ENCODE measurements at places on chromosomes 1 and 21.
A peak's percentile ranks its signal among the peaks of the same experiment; 100 is the strongest.

GRCh38 chr1:49626472-49626871, 397.3 kb downstream of the AGBL4 start:
- DNase-seq = no peak

- no peak for DNase-seq
These were observed 6.1 kb upstream of the RABGAP1L start for GRCh38 chr1:174153085-174153824.

GRCh38 chr1:192066202-192066601, 92.1 kb upstream of the RGS18 start:
- DNase-seq = no peak

DNA sequence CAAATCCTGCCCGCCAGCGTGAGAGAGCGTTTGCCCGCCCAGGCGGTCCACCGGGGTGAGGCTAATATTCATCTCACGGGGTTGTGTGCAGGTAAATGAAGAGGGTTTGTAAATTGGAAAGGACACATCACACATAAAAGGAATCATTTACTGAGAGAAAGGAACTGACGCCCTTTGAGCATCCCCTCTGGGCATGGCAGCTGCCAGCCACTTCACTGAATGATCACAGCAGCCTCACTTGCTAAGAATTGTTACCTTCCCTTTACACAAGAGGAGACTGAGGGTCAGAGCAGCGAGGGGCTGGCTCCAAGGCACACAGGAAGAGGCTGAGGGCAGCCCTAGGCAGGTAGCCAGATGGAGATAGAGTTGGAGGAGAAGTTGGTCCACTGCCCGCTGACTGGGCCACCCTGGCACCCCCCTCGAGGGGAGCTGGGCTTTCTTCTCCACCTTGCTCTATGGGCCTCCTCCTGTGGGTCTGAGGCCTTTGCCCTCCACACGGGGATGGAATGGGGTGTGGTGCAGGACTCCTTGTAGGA, 96.0 kb downstream of the FOXD2 start:
- DNase-seq = no peak

- no peak for DNase-seq
These were observed at the start of gene NTRK1 for GRCh38 chr1:156860628-156861423. NTRK1 (plus strand) TSS chr1:156860865; CDS start chr1:156860935, 70 bp downstream.

DNA sequence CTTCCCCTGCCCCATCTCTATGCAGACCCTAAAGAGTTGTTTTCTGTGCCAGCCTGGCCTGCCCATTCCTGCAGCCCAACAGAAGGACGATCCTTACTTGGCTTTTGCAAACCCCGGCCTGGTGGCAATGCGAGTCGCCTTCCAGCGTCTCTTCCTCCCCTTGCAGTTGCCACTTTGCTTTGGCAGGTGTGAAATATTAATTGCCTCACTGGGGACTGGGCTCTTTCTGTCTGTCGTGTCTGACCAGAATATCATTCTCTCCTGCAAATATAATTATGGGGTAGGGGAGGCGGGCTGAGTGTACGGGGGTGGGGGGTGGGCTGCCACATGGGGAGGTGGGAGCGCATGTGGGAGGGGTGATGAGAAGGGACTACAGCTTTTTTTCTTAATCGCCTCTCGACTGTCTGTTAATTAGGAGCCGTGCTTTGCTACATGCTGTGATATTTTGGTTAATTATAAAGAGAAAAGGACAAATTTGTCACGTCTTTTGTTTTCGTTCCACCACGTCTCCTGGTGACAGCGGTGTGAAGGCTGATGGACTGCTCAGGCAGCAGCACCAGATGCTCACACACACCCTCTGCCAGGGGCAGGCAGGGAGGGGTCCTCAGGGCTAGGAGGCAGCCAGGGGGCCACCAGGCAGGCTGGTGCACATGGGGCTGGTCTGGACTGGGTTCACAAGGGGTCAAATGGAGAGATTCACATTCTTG, 80.1 kb upstream of the CD34 start:
- no peak for DNase-seq

- no peak for DNase-seq
These were observed 80.3 kb downstream of the KCNT2 start for GRCh38 chr1:196527919-196528318.

DNA sequence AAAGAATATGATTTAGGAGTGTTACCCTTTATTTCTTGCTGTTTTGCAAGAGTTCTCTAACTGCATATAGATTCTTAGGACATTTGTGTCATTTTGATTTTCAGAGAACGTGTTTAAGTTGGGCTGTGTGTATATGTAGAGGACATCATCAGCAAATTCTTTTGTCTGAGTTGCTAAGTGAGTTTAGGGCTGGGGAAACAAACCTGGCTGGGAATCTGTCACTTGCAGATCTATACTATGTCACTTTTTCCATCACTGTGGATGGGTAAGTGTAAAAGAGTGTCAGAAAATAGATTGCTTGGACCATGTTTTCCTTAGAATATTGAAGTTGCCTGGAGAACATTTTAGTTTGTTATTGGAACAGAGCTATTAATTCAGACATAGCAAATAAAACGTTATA, 349.1 kb upstream of the NEGR1 start:
- DNase-seq = no peak

DNA sequence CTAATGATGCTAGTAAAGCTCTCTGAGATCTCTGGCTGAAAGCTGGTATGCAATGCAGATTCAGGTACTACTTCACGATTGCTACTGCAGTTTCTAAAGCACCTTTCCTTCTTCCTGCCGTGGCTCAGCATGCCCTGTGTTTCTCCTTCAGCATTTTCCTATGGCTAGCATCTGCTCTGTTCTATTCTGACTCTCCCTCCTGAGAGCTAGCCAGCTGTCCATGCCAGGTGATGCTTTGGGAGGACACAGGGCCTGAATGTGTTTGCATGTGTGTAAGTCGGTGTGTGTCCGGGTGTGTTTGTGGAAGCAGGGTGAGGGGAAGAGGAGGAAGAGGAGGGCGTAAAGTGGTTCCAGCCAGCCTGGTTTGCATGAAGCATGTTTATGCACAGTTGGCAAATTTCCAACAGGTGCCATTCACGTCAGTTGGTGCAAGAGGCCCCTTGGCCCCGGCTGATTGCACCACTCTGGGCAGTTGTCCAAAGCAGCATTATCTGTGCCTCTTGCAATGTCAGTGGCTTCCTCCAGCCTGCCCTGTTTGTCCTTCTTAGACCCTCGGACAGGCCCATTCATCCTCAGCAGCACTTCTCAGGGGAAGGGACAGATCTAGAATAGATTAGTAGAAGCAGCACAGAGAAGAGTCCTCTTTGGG, 433.3 kb downstream of the DISC1 start:
- no peak for DNase-seq

DNA sequence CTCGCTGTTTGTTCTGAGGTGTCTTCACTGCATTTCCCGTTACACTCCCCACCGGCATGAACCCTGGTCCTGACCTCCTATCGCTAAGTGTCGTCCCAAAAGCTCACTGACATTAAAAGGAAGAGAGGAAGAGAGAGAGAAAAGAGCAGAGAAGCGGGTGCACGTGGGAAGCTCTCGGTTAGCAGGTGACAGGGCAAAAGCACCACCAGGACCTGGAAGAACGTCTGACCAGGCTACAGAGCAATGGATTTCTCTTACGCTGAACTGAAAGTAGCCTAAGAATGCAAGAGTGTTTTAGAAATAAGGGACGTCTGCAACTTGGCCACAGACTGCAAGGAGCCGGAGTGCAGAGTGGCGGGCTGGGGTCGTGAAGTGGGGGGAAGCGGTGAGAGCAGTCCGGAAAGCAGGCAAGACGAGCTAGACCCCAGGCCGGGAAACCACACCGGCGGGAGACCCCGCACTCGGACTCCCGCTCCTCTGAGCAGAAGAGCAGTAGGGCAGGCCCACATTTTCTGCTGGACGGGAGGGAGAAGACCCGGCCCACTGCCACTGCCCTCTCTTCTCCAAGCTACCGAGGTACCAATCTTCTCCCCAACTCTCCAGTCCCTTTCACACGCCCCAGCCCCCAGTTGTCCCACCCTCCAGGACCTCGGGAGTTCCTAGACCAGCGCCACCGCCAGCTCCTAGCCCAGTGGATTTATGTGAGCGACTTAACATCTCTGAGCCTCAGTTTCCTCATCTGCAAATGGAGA, 8.3 kb upstream of the MPZL1 start:
- DNase-seq = no peak

DNA sequence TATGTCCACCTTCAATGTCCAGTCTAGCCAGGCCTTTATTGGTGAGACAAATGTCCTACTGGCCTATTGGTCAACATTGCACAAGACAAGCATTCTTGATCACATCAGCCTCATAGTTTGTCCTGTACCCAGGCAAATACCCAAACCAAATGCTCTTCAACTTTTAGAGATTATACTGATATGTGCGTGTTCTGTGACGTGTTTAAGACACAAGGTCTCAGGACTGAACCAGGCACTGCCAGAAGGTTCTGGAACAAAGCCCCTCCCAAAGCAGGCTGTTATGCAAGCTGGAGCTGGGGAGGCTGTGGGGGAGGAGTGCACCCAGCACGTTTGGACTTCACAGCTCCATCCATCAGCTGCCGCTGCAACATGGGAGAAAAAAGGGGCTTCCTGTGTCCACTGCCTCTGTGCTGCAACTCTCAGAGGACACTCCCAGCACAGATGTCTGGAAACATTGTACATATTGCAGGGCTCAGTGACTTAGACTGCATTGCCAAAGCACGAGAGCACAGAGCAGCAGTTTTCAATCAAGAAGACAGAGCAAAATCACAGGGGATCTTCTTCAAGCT, 45.9 kb downstream of the NID1 start:
- DNase-seq = peak; percentile 94

GRCh38 chr1:152502496-152503180, 8.0 kb upstream of the LCE5A start:
- DNase-seq = no peak

DNA sequence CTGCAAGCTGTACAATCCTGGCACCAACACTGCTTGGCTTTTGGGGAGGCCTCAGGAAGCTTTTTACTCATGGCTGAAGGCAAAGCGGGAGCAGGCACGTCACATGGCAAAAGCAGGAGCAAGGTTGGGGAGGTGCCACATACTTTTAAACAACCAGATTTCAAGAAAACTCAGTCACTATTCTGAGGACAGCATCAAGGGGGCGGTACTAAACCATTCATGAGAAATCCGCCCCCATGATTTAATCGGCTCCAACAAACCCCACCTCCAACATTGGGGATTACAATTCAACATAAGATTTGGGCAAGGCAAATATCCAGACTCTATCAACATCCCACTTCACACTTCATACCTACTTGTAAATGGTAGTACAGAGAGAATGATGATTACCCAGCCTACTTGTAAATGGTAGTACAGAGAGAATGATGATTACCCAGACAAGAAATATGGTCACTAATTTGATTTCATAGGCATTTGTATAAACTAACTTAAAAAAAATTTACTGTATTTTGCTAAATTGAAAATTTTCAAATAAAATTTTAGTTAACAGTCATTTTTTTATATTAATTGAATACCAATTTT, 24.9 kb downstream of the ATP5PF start:
- DNase-seq = no peak

DNA sequence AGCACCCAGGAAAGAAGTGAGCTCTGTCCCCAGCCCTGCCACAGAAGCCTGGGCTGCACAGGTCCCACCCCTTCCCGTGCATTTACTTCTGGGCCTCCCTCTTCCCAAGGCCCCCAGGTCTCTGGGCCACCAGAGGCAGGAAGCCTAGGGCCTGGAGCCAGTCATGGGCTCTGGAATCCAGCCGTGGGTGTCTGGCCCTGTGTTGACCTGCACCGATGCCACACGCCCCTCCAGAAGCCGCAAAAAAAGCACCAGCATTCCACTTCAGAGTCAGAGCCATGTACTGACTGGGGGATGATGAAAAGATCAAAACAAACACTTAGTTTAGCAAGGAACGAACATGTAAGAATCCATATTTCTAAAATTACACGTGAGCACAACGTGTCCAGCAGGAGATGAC, 141.7 kb downstream of the NPHP4 start:
- DNase-seq = no peak

DNA sequence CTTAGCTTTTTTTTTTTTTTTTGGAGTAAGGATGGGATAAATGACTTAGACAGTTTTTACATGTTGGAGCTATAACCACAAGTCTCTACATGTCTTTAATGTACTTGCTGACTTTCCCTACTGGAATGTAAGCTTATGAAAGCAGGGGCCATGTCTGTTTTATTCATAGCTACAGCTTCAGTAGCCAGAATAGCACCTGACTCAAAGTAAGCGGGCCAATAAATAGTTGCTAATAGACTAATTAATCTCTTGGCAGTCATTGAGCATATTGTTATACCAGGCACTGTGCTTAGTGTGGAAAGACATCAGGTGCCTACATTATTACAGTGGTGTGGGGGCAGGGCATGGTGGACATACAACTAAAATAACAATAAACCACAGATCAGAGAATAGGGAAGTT, 84.4 kb upstream of the HOOK1 start:
- peak; percentile 80 for DNase-seq

DNA sequence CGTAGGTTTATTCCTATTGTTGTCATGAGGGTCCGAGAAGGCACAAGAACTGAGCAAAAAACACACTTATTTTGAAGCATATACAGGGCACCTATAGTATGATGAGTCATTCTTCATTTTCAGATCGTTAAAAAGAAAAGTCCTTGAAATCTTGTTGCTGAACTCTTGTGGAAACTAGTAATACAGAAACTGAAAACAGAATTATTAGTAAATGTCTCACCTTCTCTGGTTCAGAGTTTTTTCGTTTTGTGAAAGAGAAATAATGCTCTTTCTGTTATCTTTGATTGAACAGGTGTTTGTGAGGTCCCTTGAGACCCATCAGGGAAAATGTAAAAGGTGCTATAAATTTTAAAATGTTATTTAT, 102.0 kb upstream of the COA6 start:
- DNase-seq = no peak

GRCh38 chr1:15761366-15762128, 3.0 kb downstream of the FBLIM1 start:
- no peak for DNase-seq

DNA sequence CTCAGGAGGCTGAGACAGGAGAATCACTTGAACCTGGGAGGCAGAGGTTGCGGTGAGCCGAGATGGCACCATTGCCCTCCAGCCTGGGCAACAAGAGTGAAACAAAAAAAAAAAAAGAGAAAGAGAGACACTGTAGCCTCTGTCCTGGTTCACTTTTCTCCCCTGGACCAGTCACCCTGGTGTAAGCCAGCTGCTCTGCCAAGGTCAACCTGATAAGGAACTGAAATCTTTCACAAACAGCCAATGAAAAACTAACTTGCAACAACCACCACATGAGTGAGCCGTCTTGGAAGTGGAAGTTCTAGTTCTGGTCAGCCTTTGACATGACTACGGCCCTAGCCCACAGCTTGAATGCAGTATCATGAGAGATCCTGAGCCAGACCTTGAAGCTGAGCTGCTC, 36.8 kb upstream of the CXADR start:
- DNase-seq = no peak

- DNase-seq = no peak
These were observed 24.3 kb downstream of the PTGS2 start for GRCh38 chr1:186655876-186656275.

DNA sequence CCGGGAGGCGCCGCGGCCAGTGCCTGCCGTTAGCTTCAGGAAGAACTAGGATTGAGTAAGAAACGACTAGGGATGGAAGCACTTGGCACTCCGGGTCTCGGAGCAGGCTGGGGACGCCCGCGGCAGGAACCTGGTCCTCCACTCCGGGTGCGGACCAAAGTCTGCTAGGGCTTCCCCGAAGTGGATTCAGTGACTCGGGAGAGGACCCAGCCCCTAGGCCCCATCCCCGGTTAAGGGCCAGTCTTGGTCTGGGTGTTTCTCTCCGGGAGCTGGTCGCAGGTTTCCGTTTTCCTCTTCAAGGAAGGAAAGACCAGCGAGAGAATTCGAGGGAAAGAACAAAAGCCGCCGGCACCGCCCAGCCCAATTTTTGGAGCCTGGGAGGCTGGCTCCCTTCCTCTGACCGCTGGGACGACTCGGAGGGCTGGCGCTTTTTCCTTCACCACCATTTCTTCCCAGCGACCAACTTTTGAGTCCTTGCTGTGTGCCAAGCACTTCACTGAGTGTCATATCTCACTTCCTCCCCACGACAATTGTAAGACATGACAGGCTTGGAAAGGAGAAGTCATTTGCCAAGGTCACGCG, 16.8 kb upstream of the STMN1 start:
- DNase-seq = no peak

Data from skeletal muscle cell (primary cell).